ENCODE measurements at places on chromosomes 12 and 14. TPM values are rescaled to one million over a fixed set of nuclear protein-coding genes. Genes with fewer than 3 reads are reported as not detected.

- peak overlapping the region; percentile 28 for H3K4me3 ChIP-seq
- peak overlapping the region; percentile 78 for H3K27ac ChIP-seq
- peaks cover 31% of the 10 kb centered on the region for H3K4me1 ChIP-seq
- no peaks in the 10 kb centered on the region for H3K36me3 ChIP-seq
- DNase-seq, result peak; percentile 67
These were observed 39.4 kb upstream of the BTG1 start for GRCh38 chr12:92185052-92185451.

DNA sequence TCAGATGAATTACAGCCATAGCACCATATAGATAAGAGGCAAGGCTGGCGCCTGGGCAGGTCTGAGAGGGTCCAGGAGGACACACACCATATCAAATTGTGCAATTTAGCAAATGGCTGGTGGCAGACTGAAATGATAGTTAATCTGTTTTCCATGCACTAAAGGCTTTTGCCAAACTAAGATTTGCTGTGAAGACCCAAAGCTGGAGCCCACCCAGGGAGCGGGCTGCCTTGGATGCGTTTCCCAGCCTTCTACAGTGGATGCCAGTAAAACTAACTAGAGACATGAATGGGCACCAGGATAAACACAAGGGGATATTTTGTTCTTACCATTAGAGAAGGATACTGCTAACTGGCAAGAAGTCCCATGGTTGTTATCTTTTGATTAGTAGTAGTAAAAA, 475.1 kb downstream of the DPF3 start:
- H3K27me3 ChIP-seq, result peaks cover 36% of the 10 kb centered on the region
- peaks cover 7% of the 10 kb centered on the region for H3K4me1 ChIP-seq
- no peak for DNase-seq

DNA sequence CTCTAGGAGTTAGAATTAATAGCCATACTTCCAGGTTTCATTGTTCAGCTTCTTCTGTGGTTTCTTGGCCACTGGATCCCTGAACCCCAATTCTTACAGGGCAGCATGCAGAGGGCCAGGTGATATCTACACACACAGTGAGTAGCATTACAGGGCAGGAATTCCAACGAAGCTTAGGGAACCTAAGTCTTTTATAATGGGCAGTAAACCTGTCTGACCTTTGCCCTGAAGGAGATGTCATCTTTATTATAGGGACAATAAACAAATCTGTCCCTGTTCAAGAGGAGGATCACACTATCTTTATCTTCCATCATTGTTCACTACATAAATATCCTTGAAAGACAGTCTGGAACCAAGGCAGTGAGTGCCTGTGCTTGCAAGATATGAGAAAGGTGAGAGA, 11.7 kb upstream of the EML5 start:
- H3K4me1 ChIP-seq, result no peaks in the 10 kb centered on the region
- H3K27ac ChIP-seq, result no peak overlapping the region
- peaks cover 30% of the 10 kb centered on the region for H3K27me3 ChIP-seq
- H3K4me3 ChIP-seq, result no peak overlapping the region
- no peaks in the 10 kb centered on the region for H3K36me3 ChIP-seq

GRCh38 chr12:19764408-19764807, 325.1 kb downstream of the AEBP2 start:
- no peak overlapping the region for H3K27ac ChIP-seq

DNA sequence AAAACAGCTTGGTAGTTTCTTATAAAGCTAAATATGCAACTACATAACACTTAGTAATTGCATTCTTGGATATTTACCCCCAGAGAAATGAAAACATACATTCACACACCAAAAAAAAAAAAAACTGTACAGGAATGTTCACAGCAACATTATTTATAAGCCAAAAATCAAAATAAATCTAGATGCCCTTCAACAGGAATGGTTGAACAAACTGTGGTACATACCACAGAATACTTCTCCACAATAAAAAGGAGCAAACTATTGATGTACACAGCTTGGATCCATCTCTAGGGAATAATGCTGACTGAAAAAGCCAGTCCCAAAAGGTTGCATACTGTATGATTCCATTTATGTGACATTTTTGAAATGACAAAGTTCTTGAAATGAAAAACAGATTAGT, 62.1 kb upstream of the SLC38A4 start:
- H3K4me3 ChIP-seq, result no peak overlapping the region
- peaks cover 9% of the 10 kb centered on the region for H3K27me3 ChIP-seq
- H3K36me3 ChIP-seq, result no peaks in the 10 kb centered on the region
- no peaks in the 10 kb centered on the region for H3K4me1 ChIP-seq
- DNase-seq, result no peak

DNA sequence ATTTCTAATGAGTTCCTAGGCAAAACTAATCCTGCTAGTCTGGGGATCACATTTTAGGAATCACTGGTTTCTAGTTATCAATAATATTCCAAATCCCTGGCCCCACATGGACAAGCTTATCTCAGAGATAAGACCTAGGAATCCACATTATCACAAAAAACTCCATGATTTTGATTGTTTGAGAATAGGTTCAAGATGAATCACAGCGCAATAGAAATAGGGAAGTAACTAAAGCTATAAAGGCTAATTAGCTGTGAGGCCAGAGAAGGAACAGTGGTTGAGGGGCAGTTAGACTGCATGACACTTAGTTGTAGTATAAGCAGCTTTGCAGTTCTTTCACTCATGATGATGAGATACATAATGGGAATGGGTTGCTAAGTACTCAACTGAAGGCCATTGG, 13.1 kb upstream of the ATP5F1B start:
- DNase-seq, result no peak
- H3K4me3 ChIP-seq, result no peak overlapping the region
- H3K27ac ChIP-seq, result no peak overlapping the region
- no peaks in the 10 kb centered on the region for H3K27me3 ChIP-seq

GRCh38 chr12:102374190-102374589, 106.2 kb downstream of the IGF1 start:
- DNase-seq, result no peak
- no peak overlapping the region for H3K4me3 ChIP-seq
- no peaks in the 10 kb centered on the region for H3K27me3 ChIP-seq
- H3K36me3 ChIP-seq, result no peaks in the 10 kb centered on the region

DNA sequence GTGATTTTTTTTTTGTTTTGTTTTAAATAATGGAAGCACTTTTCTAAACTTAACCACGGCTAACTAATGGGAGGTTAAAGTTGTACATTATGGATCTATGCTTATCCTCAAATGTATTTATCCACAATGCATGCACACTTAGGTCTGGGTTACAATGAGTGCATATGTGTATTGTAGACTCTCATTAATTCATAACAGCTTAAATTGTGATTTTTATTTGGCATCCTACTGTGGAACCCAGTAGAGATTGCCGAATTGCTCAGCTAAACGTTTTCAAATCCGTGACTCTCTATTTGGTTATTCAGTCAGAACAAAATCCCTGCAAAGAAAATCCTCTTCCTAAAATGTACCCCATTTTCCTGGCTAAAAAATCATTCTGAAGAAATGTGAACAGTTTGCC, 244.0 kb downstream of the SLC25A21 start:
- H3K36me3 ChIP-seq, result no peaks in the 10 kb centered on the region
- H3K4me1 ChIP-seq, result no peaks in the 10 kb centered on the region
- H3K27ac ChIP-seq, result no peak overlapping the region
- H3K27me3 ChIP-seq, result no peaks in the 10 kb centered on the region
- no peak overlapping the region for H3K4me3 ChIP-seq

The ACOT4 gene
- 1.5 TPM for total RNA-seq

The CYP27B1 gene
- 5.4 TPM for total RNA-seq

The CCDC175 gene
- total RNA-seq, result not detected

Measured in activated CD8-positive, alpha-beta memory T cell treated with anti-CD3 and anti-CD28 coated beads, Interleukin-2, amount 10 ng/mL, durations not matched to agents 7 days and 5 days (primary cell).